ENCODE measurements at places on chromosomes 11 and 22. TPM values are rescaled to one million over a fixed set of nuclear protein-coding genes. Genes with fewer than 3 reads are reported as not detected.

GRCh38 chr11:96744697-96745096, 354.9 kb downstream of the JRKL start:
- no peak for DNase-seq

Gene SMC1B
- not detected for total RNA-seq

Gene TTLL1
- total RNA-seq, result 5.3 TPM

- no peak for DNase-seq
Measured at GRCh38 chr22:33535937-33536875, 384.1 kb downstream of the LARGE1 start.

- DNase-seq, result no peak
Measured at GRCh38 chr11:118806400-118806799, 15.4 kb upstream of the DDX6 start.

DNA sequence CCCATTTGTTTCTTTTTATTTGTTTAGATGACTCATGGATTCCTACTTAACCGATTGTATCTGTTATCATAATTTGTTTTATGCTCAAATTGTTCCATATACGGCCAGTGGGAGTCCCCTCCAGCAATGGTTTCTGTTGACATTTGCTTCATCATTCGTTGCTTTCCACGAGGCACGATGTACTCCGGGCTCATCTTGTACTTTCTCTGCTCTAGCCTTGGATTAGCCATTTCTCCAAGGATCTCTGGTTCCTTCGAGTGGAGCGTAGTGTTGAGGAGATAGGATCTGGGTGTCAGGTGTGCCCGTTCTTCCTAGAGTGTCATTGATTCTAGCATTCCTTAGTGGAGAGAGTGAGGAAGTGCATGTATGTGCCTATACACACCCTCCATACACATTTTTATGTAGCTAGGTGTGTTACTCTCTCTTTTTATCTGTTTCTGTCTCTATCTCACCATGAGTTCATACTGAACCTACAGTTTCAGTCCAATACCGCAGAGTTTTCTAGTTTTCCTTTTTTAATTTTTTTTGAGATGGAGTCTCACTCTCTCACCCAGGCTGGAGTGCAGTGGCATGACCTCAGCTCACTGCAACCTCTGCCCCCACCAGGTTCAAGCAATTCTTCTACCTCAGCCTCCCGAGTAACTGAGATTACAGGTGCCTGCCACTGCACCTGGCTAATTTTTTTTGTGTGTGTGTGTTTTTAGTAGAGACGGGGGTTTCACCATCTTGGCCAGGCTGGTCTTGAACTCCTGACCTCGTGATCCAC, 31.4 kb downstream of the TECTA start:
- no peak for DNase-seq

DNA sequence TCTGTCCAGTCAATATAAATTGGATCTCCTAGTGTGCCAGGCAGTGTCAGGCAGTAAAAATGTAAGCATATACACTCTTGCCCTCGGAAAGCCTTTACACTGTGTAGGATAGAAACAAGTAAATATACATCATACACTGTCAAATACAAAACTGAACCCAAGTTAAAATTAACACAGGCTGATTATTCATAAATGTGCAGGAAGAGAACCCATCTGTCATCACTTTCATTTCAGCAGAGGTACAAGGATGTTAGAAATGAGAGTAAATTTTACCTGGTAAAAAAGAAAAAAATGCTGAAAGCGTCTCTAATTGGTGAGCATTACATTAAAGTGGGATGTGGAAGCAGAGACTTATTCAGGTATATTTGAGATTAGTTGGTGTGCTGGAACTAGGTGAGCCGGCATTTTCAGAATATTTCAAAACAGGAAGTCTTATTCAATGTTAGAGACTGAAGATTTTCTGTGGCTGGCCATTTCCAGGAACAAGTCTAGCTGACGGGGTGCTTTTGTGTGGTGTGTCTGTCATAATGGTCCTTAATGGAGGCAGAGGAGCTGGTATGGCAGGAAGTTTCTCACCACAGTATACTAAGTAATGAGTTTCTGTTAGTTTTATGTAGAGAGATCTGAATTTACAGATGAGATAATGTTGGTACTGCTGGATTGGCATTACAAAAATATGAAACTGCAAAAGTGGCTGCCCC, 192.6 kb downstream of the CASP12 start:
- no peak for DNase-seq

- DNase-seq, result no peak
Measured at GRCh38 chr22:37228106-37229011, 15.7 kb downstream of the RAC2 start.

DNA sequence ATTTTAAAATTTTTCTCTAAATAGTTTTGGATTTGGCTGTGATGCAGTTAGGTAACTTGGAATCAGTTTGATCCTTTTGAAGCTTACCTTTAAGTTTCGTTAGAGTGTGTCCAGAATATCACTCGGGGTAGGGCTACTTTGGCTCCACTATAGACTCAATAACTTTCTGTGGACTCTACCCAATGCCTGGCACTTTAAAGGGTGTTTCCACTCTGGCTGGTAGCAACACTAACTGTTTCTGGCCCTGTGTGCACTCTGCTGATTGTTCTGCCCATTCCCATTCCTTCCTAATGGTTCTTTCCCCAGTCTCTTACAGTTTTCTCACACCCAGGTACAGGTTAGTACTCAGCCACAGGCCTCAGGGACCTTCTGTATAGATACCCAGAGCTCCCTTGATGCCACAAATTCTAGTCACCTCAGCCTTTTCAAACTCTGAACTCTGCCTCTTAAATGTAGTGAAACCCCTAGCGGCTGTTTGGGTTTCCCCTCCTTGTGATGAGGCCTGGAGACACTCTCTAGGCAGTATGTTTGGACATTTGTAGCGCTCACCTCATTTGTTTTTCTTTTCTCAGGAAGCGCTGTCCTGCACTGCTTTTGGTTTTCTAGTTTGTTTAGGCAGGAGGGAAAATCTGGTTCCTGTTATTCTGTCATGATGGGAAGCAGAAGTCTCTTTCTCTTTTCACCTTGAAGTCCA, 16.8 kb downstream of the CUL5 start:
- DNase-seq, result no peak

DNA sequence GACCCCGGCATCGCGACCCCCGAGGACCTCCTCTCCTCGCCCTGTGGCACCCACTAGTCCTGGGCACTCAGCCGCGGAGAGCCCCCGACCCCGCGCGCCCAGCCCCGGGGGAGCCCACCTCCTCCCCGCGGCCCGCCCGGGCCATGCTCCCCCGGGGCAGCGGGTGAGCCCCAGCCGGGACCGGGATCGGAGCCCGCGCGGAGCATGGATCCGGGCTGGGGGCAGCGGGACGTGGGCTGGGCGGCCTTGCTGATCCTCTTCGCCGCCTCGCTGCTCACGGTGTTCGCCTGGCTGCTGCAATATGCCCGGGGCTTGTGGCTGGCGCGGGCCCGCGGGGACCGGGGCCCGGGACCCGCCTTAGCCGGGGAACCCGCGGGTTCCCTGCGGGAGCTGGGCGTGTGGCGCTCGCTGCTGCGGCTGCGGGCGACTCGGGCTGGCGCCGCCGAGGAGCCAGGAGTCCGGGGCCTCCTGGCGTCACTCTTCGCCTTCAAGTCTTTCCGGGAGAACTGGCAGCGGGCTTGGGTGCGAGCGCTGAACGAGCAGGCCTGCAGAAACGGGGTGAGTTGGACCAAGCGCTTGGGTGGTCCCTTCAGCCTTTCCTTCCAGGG, 498 bp downstream of the C2CD2L start:
- no peak for DNase-seq

Gene GLYATL1
- total RNA-seq, result not detected

DNA sequence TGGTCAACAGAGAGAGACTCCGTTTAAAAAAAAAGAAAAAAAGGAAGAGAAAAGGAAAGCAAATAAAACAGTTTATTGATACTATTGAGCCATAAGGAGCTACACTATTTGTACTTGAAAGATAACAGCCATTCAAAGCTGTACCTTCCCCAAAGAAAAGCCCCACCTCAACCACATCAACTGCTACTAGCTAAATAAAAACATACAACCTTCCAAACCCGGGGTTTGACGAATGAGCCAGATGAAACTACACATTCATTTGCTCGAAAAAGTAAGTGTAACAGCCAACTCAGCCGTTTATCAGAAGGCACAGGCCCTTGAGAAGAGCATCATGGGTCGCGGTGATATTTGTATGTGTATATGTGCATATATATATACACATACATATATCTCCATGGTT, 78.4 kb downstream of the SIK3 start:
- DNase-seq, result no peak

DNA sequence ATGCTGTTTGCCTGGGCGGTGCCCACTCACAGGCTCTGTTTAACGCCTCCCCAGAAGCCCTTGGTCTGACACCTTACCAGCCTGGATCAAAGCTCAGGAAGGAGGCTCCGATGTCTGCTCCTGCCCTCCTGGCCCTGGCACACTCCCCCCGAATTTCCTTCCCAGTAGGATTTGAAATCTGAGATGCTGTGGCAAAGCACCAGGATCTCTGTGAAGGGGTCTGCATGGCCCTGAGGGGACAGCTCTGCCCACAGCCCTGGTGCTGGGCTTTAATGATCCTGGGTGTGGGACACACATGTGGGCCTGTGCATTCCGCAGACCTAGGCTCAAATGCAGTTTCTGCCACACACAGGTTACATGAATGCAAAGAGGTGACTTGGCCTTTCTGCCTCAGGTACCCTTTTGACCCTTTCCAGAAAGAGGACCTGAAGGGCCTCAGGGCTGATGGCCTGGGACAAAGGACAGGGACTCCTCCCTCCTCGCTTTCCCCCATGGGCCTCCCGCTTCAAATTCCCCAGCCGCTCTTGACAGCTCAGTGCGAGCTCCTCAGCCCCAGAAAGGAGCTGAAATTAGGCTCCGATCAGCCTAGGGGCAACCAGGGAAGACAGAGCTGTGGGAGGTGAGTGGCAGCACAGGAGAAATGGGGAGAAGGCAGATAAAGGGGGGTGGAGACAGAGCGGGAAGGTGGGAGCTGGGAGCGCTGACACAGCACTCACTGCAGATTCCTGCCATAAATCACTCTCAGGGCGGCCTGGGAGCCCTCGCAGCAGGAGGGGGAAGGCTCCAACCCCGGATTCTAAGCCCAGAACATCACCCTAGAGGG, 41.3 kb downstream of the TRIM29 start:
- no peak for DNase-seq

Gene PRDX5
- 263 TPM for total RNA-seq

Gene ARFGAP2
- total RNA-seq, result 82.3 TPM

DNA sequence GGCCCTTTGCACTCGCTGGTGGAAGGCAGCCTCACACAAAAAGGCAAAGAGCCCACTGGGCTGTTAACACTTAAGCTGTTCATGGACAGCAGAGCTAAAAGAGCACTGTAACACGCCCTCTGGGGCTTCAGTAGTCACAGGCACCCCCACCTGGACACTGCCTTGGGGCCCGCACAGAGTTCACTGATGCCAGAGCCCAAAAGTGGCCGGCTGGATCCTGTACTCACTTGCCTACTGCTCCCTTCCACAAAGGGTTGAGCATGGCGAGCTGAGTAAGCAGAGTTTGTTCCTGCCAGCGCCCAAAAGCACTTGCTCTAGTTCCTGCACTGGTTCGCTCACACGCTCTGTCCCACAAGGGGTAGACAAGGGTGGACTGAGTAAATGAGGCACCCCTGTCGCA, 78.8 kb downstream of the RELT start:
- no peak for DNase-seq

DNA sequence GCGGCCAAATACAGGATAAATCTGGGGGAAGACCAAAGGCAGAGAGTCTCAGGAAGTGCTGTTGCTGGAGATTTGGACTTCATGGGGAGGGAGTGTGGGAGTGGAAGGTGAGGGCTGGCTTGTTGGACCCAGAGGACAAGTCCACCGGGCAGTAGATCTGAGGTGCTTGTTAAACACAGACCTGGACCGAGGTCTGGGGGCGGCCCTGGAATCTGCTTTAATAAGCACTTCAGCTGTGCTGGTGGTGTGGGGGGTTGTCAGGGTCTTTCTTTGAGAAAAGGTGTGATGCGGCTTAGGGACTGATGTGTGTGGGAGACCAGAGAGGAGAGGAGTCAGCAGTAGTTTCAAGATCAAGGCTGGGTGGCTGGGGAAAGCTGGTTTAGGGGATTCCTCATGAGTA, 4.4 kb downstream of the TRMU start:
- no peak for DNase-seq

GRCh38 chr22:28670161-28670560, 9.5 kb downstream of the TTC28 start:
- no peak for DNase-seq

DNA sequence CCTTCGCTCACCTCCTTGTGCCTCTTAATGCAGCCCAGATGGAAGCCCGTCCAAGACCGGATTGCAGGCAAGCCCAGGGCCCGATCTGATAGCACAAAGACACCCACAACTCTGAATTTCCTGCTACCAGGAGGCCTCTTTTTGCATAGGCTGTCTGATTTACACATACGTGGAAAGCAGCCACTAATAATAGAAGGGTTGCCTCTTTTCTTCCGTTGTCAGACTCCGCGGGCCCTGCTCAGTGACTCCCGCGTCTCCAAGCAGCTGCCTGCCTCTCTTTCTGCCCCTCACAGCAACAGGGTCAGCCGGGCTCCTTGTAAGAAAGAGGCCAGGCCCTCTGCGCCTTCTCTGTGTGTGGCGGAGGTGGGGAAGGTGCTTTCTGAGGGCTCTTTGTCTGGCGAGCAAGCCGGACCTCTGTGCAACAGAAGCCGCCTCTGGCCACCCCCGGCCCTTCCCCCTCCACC, 26.7 kb downstream of the FLI1 start:
- DNase-seq, result no peak

Gene DEFB131B
- not detected for total RNA-seq

DNA sequence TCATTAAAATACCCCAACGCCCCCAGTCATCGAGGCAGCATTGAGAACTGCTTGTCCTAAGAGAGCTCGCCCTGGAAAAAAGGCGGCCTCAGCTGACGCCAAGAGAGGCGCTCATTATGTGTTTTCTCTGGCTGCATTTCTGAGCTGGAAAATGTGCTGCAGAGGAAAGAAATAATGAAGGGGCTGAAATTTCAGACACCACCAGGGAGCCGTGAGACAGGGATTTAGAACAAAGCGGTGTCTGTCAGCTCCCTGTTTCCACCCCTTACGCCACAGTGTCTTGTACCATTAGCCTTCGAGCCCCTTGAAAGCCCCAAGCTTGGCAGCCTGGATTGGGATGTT, 14.4 kb downstream of the USH1C start:
- DNase-seq, result no peak

GRCh38 chr22:43449831-43450225, 38.0 kb downstream of the MPPED1 start:
- no peak for DNase-seq

All from omental fat pad (tissue), 4 donors.